ENCODE measurements at places on chromosomes 3 and 15. TPM values are rescaled to one million over a fixed set of nuclear protein-coding genes. Genes with fewer than 3 reads are reported as not detected.

Gene GLDN
- not detected for total RNA-seq

Gene NEDD4
- 18.9 TPM for total RNA-seq

Gene TXNRD3
- 9.0 TPM for total RNA-seq

Gene ZIC1
- total RNA-seq = not detected

Gene CYP8B1
- total RNA-seq = not detected

Gene EOMES
- total RNA-seq = 0.35 TPM

Gene CYP11A1
- total RNA-seq = 6.5 TPM

Gene ERC2
- not detected for total RNA-seq

Gene IQCF5
- total RNA-seq = not detected

Gene PLA2G4D
- total RNA-seq = not detected

Gene PYGO1
- total RNA-seq = 8.2 TPM

Gene MRPL47
- 27.4 TPM for total RNA-seq

Gene PAK2
- 22.1 TPM for total RNA-seq

Gene CLEC3B
- 119 TPM for total RNA-seq

Gene ACAN
- 0.17 TPM for total RNA-seq

Gene OR5K2
- not detected for total RNA-seq

Gene GPR171
- not detected for total RNA-seq

Gene PAQR5
- total RNA-seq = 0.17 TPM

Gene FBXL22
- total RNA-seq = 0.12 TPM

Gene TF
- total RNA-seq = 1.4 TPM

Gene IL5RA
- not detected for total RNA-seq

Gene LRRIQ4
- not detected for total RNA-seq

Gene ALDH1A2
- total RNA-seq = 42.6 TPM

Gene CDHR4
- not detected for total RNA-seq
